Activated T-helper 1 cell treated with Interleukin-2 at 50 U/mL for 16 hours (primary cell): ENCODE measurements at places on chromosomes 2 and 18.

GRCh38 chr18:56647071-56647470, 4.1 kb upstream of the WDR7 start:
- no peak for DNase-seq

DNA sequence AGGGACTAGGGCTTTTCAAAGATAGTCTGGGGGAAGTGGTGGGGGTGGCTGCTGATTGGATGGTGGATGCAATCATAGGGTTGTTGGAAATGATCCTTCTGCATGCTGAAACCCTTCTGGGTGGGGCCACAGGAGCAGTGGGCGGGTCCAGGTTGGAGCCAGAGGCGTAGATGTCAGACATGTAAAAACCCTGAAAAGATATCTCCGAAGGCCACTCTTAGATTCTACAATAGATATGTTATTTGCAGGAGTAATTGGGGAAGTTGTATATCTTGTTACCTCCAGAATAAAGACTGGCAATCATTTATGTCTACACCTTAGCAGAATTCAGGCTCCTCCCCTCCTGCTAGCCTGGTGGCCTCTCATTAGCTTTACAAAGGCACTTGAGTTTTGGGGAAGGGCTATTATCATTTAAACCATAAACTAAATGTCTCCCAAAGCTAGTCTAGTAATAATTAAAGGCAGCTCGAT, 8.2 kb upstream of the FAM98A start:
- DNase-seq = no peak

DNA sequence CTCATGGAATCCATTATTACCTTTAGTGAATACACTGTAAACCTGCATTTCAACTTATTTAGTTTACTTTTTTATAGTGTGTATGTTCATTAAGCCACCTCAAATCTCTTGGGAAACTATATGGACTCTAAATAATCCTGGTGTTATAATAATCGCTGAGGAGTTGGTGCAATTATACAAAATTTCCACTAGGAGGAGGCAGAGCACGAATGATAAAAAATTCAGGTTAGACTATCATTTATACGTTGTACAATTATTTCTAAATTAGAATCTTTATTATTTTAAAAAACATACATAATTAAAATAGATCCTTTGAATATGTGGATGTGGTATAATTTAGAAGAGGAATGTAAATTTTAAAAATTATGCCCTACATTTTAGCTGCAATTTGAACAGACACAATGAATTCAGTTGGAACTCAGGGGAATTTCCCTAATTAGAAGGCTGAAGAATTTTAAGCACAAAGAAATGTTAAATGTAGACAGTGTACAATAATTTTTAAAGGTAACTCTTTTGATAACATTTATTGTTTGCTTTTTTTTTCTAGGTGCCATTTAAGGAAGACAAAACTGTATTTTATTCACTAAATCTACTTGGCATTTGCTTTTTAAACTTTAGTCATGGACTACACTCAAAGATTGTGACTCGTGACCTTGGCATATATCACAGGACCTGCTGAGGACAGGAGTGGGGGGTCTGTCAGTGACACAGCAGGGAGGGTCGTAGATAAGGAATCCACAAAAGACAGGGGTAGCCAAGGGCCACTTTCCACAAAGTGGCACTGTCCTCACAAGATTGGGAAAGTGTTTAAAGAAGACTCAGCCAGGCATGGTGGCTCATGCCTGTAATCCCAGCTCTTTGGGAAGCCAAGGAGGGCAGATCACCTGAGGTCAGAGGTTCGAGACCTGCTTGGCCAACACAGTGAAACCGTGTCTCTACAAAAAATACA, 45.5 kb downstream of the RAB12 start:
- DNase-seq = no peak

DNA sequence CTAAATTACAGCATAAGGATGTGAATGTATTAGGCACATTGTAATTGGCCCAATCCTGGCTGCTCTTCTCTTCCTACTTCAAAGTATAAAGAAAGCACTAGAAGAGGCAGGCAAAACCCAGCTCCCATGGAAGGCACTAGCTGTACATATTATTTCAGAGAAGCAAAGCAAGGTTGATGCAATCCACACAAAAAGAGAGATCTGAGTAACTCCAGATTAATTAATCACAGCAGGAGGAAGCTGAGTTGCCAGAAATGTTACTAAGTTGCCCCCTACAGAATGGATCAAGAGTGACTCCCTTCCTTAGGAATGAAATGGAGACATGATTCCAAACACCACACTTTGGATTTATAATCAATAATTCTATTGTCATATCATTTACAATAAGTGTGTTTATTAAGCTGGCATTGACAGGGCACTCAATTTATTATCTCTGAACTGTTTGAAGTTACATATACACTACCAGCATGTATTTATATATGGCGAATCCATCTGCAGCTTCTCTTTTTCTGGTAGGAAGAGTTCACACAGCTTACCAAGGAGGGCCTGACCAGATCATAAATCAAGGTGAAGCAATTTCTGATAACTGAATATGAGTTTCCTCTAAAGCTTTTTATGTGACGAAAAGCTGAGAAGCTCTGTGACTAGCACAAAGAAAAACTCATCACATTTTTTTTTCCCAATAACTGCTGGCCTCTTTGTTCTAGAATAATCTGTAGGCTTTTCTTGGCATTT, 393.1 kb upstream of the LYPD1 start:
- no peak for DNase-seq

DNA sequence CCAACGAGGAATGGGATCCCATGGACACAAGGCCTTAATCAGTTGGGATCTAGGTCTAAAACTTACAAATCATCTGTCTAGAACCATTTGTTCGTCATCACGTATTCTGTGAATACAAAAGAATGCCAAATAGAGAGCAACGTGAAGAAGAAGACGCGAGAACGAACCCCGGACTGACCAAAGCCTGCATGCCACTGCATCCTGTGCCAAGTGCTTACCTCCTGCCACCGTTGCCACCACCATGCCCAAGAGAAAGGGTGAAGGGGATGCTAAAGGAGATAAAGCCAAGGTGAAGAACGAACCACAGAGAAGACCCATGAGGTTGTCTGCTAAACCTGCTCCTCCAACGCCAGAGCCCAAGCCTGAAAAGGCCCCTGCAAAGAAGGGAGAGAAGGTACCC, 30.2 kb downstream of the ITSN2 start:
- DNase-seq = no peak

- DNase-seq = no peak
Observed at GRCh38 chr18:4455113-4455811, at the start of gene DLGAP1. Gene DLGAP1 (minus strand): TSS chr18:4455307.
